Breast epithelium (tissue), 4 donors: ENCODE measurements at places on chromosomes 6 and 20. TPM values are rescaled to one million over a fixed set of nuclear protein-coding genes. Genes with fewer than 3 reads are reported as not detected.
A peak's percentile ranks its signal among the peaks of the same experiment; 100 is the strongest.

DNA sequence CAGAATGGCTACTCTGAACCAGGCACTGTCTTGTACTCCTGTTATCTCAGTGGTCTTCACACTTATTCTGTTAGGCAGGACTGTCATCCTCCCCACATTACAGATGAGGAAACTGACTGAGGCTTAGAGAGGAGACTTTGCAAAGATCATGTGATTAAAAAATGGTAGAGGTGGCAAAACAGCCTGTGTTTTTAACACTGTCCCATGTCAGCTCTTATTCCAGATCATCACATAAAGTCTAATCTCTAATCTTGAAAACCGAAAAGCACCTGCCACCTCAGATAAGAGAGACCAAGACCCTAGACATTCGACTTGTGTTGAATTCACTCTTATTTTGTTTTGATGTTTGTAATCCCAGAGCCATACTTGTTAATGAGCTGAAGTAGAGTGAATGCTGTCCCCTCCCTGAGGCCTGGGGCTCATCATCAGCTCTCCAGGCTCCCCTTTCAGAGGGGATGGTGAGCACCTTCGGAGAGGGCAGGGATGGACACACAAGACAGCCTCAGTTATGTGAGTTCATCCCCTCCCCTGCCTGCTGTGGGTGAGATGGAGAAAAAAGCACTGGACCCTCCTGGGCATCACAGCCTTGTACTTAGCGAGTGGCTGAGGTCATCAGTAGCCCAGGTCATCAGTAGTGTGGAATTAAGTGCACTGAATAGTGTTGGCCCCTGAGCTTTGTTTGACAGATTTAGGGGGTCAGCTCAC lies 30.6 kb downstream of the MTHFD1L start:
- no peaks in the 10 kb centered on the region for H3K27me3 ChIP-seq
- no peak overlapping the region for H3K4me3 ChIP-seq
- DNase-seq, result no peak
- H3K36me3 ChIP-seq, result no peaks in the 10 kb centered on the region

- no peaks in the 10 kb centered on the region for H3K27me3 ChIP-seq
- H3K4me1 ChIP-seq, result no peaks in the 10 kb centered on the region
- no peak overlapping the region for H3K4me3 ChIP-seq
- H3K36me3 ChIP-seq, result no peaks in the 10 kb centered on the region
- H3K27ac ChIP-seq, result no peak overlapping the region
These were observed 26.4 kb downstream of the ANKRD60 start for GRCh38 chr20:58202044-58202443.

- H3K4me1 ChIP-seq, result no peaks in the 10 kb centered on the region
- DNase-seq, result no peak
- H3K36me3 ChIP-seq, result no peaks in the 10 kb centered on the region
- H3K4me3 ChIP-seq, result no peak overlapping the region
- H3K27me3 ChIP-seq, result no peaks in the 10 kb centered on the region
- no peak overlapping the region for H3K27ac ChIP-seq
These were observed 688.2 kb downstream of the TBC1D32 start for GRCh38 chr6:120646101-120646500.

GRCh38 chr20:60921022-60921622 lies 330.9 kb upstream of the CDH4 start:
- H3K4me1 ChIP-seq, result no peaks in the 10 kb centered on the region
- no peaks in the 10 kb centered on the region for H3K36me3 ChIP-seq
- no peak for DNase-seq
- no peak overlapping the region for H3K27ac ChIP-seq
- no peak overlapping the region for H3K4me3 ChIP-seq

GRCh38 chr6:52403627-52404026 lies 16.5 kb upstream of the EFHC1 start:
- no peak overlapping the region for H3K27ac ChIP-seq
- H3K4me1 ChIP-seq, result no peaks in the 10 kb centered on the region
- peak; percentile 74 for DNase-seq
- no peaks in the 10 kb centered on the region for H3K27me3 ChIP-seq

Gene GSTA2
- not detected for total RNA-seq

- H3K4me3 ChIP-seq, result peak overlapping the region; percentile 7
- peaks cover 17% of the 10 kb centered on the region for H3K4me1 ChIP-seq
- H3K36me3 ChIP-seq, result no peaks in the 10 kb centered on the region
- peak overlapping the region; percentile 97 for H3K27ac ChIP-seq
- DNase-seq, result peak; percentile 95
- no peaks in the 10 kb centered on the region for H3K27me3 ChIP-seq
These were observed 10.6 kb downstream of the TEAD3 start for GRCh38 chr6:35486005-35486925.

Gene AMD1
- total RNA-seq, result 73.4 TPM

- H3K27me3 ChIP-seq, result no peaks in the 10 kb centered on the region
- no peak for DNase-seq
These were observed 6.3 kb downstream of the YWHAB start for GRCh38 chr20:44891826-44892225.

- DNase-seq, result no peak
- no peaks in the 10 kb centered on the region for H3K36me3 ChIP-seq
- H3K4me3 ChIP-seq, result no peak overlapping the region
- H3K4me1 ChIP-seq, result no peaks in the 10 kb centered on the region
- no peak overlapping the region for H3K27ac ChIP-seq
These were observed 25.5 kb downstream of the PCK1 start for GRCh38 chr20:57586370-57586793.

- DNase-seq, result no peak
- H3K4me3 ChIP-seq, result no peak overlapping the region
- no peaks in the 10 kb centered on the region for H3K4me1 ChIP-seq
- no peaks in the 10 kb centered on the region for H3K36me3 ChIP-seq
These were observed 20.0 kb downstream of the TAF4 start for GRCh38 chr20:62045529-62046285.

DNA sequence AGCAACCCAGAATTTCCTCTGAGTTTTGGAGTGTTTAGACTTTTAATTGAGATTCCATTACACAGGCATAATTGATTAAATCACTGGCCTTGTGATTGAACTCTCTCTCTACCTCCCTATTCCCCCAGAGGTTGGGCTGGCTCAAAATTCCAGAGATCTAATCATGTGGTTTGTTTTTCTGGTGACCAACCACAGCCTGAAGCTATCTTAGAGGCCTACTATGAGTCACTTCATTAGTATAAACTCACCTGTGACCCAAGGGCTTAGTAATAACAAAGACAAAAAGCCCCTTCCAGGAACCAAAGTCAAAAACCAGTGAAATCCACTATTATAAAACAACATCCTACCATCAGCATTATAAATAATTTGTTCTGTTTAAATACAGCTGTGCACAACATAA lies 992.5 kb upstream of the CITED2 start:
- no peak overlapping the region for H3K27ac ChIP-seq
- H3K36me3 ChIP-seq, result no peaks in the 10 kb centered on the region
- no peak for DNase-seq
- no peak overlapping the region for H3K4me3 ChIP-seq
- H3K27me3 ChIP-seq, result no peaks in the 10 kb centered on the region

DNA sequence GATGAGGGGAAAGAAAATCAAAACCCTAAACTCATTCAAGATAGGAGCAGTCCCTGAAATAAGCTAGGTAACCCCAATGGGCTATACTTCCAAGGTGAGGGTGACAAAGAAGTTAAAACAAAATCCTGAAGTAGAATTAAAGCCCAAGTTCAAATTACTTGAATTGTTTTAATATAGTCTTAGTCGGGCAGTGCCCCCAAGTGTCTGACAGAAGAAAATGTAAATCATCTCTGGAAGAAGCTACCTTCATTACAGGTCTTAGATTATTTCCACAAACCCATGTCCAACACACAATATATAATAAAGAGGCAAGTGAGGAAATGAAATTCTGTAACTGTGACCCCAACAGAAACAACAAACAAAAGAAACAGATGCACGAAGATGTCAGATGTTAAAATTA lies 36.8 kb upstream of the L3MBTL3 start:
- H3K4me1 ChIP-seq, result no peaks in the 10 kb centered on the region
- no peaks in the 10 kb centered on the region for H3K27me3 ChIP-seq
- no peak overlapping the region for H3K4me3 ChIP-seq
- H3K36me3 ChIP-seq, result no peaks in the 10 kb centered on the region

GRCh38 chr6:11366183-11366933 lies 133.9 kb upstream of the NEDD9 start:
- H3K4me1 ChIP-seq, result no peaks in the 10 kb centered on the region
- H3K36me3 ChIP-seq, result no peaks in the 10 kb centered on the region
- H3K4me3 ChIP-seq, result no peak overlapping the region
- DNase-seq, result no peak

DNA sequence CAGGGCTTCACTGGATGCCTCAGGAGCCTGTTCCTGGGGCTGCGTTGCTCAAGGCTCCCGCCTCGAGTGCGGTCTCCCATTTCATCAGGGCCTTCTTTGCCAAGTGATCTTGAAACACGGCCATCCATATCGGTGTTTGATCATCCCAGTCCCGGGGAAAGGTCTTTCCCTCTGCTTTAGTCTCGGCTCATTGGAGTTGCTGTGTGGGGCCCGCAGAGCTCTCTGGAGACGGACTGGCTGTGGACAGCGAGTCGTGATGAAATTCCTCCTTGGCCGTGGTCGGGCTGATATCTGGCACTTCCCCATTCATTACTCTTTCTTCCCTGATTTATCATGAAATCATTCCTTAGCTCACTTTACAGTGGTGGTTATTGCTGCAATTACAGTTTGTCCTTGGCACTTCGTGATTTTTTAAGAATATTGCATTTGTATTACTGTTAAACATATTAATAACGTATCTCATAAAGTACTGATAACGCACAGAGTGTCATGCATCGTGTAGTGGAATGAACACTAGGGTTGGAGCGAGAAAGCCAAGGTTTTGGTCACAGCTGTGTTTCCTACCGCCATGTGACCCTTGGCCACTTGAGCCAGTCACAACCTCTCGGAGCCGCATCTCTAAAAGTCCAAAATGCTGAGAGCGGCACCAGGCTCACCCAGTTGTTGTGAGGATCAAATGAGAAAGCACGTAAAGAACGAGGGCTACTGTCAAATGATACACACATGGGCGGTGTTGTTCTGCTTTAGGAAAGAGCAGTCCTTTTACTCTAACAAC lies 71.8 kb downstream of the MTHFD1L start:
- no peak for DNase-seq
- H3K27ac ChIP-seq, result no peak overlapping the region
- no peaks in the 10 kb centered on the region for H3K27me3 ChIP-seq
- H3K4me3 ChIP-seq, result no peak overlapping the region
- no peaks in the 10 kb centered on the region for H3K36me3 ChIP-seq

DNA sequence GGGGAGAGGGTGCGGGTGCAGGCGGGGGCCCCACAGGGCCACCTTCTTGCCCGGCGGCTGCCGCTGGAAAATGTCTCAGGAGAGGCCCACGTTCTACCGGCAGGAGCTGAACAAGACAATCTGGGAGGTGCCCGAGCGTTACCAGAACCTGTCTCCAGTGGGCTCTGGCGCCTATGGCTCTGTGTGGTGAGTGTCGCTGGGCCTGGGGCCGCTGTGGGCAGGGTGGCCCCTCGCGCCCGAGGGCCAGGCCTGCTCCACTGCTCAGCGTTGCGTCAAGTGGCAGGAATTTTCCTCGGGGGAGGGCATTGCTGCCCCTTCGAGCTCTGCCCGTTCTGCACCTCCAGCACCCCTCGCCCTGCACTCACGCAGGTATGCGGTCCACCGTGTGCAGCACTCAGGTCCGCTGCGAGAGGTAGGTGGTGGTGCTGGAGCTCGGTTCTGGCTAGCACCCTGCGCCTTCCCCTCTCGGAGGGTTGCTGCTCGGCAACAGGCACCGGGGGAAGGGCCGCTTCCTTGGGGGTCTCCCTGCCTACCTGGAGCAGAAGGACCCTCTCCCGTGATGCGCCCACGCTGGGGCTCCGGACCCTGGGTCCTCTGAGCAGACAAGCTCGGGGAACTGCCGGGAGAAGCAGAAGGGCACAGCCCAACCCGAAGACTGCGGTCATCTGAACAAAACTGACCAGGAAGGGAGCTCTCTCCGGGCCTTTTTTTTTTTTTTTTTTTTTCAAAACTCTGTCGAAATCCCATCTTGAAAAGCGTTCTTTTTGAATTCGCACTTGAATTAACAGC lies 674 bp downstream of the MAPK14 start:
- H3K27me3 ChIP-seq, result no peaks in the 10 kb centered on the region
- H3K4me3 ChIP-seq, result peak overlapping the region; percentile 99
- H3K36me3 ChIP-seq, result no peaks in the 10 kb centered on the region
- no peak for DNase-seq
- no peaks in the 10 kb centered on the region for H3K4me1 ChIP-seq
- peak overlapping the region; percentile 85 for H3K27ac ChIP-seq

Gene THBS2
- total RNA-seq, result 31.9 TPM

DNA sequence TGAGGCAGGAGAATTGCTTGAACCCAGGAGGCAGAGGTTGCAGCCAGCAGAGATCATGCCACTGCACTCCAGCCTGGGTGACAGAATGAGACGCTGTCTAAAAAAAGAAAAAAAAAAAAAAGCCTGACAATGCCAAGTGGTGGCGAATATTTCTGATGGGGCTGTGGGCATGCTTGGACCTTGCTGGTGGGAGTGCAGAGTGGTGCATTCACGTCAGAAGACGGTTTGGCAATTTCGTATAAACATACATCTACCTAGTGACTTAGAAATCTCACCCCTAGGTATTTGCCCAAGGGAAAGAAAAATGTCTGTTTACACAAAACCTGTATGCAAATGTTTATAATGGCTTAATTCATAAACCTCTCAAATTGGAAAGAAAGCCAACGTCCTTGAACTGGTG lies 33.6 kb downstream of the CTCFL start:
- no peaks in the 10 kb centered on the region for H3K4me1 ChIP-seq
- no peak overlapping the region for H3K4me3 ChIP-seq
- no peaks in the 10 kb centered on the region for H3K27me3 ChIP-seq
- no peak for DNase-seq

Gene CAP2
- total RNA-seq, result 15.1 TPM

Gene KIAA1586
- total RNA-seq, result 10.7 TPM

DNA sequence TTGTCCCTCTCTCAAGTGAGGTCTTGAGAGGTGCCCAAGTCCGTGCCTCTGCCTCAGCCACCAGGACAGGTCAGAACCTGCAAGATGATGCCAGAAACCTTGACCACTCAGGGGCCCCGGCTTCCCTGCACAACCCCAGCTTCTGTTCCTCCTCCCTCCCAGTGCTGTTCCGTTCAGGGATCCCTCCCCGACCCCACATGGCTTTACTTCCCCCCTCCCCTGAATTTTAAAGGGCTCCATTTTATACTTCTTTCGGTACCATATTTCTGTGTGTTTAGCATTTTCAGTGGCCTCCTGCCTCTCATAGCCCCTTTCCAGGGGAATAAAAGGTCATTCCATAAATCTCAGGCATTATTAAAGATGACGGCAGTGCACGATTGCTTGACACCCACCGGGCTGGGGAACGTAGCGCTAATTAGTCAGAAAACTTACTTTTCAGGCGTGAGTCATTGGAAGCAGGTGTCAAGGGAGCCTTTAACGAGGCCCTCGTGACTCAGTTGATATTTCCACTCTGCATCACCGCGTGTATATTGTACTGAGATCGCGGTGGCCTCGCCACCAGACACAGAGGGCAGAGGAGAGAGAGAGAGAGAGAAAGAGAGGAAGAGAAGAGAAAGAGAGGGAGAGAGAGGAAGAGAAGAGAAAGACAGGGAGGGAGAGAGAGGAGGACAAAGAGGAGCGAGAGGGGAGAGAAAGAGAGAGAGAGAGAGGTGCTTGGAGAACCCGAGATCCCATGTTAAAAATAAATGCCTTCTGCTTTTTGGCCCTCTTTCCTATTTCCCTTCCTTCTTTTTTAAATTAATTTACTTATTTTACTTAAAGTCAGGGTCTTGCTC lies 21.3 kb downstream of the KCNG1 start:
- no peak overlapping the region for H3K4me3 ChIP-seq
- no peak overlapping the region for H3K27ac ChIP-seq

GRCh38 chr6:154878871-154879491 lies 116.1 kb upstream of the TIAM2 start:
- H3K4me3 ChIP-seq, result no peak overlapping the region
- no peak for DNase-seq
- H3K4me1 ChIP-seq, result peaks cover 5% of the 10 kb centered on the region
- H3K27ac ChIP-seq, result no peak overlapping the region
- no peaks in the 10 kb centered on the region for H3K36me3 ChIP-seq
